ENCODE measurements at places on chromosomes 3 and 15.

GRCh38 chr3:125120379-125121122, 64.8 kb upstream of the HEG1 start:
- DNase-seq, result no peak

DNA sequence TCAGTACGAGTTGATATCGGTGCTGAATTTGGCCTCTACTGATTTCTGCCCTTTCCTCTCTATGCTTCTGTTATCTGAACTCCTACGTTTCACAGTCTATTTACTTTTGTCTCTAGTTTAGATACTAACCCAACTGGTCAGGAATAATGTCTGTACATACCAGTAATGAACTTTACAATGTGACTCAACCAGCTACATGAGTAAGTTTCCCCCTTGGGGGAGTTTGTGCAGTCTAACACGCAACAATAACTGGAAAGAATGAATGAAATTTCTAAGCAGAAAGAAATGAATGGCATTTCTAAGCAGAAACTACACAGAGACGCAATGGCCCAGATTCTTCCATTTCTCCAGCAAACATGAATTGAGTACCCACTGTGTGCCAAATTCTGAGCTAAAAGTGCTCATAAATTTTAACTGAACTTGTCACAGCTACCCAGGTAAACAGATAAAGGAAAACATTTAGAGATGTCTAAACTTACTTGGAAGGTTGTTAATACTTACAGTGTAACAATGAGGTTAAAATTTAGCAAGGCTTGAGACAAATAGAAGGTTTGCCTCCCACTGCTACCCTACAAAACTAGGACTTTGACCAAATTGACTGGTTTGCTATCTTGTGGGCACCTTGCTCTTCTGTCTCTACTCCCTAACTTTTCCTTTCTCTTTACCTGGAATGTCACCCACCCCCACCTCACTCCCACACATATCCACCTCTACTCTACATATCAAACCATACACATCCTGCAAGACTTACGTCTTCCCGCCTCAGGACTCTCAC, 11.6 kb downstream of the UPK1B start:
- DNase-seq, result no peak

- DNase-seq, result no peak
Measured at GRCh38 chr3:188769831-188770230, 401.9 kb upstream of the TPRG1 start.

GRCh38 chr3:143535994-143536784, 312.1 kb downstream of the SLC9A9 start:
- no peak for DNase-seq

All from activated T-cell treated with anti-CD3 and anti-CD28 coated beads, Interleukin-2, amount 50 U/mL, for 1 hour (primary cell).